COLO829 (cell line): ENCODE measurements at places on chromosomes 3 and 15.
A peak's percentile ranks its signal among the peaks of the same experiment; 100 is the strongest.

DNA sequence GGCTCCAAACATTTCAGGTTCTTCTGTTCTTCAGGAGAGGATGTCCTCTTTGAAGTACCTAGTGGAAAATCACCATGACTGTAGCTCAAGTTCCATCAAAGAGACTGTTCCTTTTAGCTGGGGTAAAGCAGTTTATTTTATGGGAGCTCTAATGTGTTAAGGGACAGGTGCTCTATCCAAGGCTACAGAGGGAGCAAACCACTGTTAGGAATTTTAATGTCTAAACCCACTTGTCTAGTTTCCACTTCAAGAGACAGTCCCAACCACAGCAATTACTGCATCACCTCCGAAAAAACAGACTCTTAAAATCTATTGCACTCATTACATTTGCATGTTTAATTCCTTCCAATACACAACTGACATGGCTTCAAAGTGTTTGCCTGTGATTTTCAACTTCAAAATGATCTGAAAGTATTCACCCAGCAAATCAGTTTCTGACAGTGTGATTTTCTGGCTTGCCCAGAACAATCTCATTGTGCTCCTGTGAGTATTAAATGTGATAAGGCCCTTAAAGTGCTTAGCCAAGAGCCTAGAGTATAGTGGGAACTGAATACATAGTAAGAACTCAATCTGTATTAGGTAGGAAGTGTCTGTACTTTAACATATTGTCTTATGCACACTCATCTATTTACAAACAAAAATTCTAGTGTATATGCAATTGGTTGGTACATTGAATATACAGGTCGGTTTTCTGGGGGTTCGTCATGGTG, 266.5 kb upstream of the CCDC54 start:
- DNase-seq: no peak

GRCh38 chr15:44157679-44158078, 37.4 kb downstream of the FRMD5 start:
- peak; percentile 59 for DNase-seq

DNA sequence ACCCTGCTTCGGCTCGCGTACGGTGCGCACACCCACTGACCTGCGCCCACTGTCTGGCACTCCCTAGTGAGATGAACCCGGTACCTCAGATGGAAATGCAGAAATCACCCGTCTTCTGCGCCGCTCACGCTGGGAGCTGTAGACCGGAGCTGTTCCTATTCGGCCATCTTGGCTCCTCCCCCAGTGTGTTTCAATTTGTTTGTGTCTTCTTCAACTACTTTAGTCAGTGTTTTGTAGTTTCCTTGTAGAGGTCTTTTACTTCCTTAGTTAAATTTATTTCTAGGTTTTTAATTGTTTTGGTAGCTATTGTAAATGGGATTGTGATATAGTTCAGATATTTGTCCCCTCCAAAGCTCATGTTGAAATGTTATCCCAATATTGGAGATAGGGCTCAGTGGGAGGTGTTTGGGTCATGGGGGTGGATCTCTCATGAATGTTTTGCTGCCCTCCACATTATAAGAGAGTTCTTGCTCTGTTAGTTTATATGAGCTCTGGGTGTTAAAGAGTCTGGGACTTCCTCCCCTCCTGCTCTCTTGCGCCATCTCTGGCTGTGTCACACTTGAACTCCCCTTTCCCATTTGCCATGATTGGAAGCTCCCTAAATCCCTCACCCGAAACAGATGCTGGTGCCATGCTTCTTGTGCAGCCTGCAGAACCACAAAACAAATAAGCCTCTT, 304.4 kb downstream of the DOCK3 start:
- DNase-seq: no peak

DNA sequence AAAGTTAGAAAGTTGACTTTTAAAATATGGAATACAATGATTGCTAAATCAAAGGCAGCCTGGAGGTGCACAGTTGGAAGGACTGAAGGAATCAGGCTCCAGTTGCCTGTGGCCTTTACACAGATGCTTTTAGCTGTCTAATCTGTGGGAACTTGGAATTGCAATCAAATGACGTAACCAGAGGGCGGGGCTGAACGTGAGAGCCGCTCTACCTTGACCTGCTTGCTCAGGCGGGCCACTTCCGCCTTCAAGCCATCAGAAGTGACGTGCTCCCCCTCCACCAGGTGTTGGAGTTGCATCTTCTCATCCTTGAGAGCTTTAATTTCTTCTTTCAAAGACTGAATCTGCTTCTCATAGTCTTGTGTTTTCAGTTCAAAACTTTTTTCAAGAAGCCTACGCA, 37.7 kb upstream of the GNB5 start:
- no peak for DNase-seq

DNA sequence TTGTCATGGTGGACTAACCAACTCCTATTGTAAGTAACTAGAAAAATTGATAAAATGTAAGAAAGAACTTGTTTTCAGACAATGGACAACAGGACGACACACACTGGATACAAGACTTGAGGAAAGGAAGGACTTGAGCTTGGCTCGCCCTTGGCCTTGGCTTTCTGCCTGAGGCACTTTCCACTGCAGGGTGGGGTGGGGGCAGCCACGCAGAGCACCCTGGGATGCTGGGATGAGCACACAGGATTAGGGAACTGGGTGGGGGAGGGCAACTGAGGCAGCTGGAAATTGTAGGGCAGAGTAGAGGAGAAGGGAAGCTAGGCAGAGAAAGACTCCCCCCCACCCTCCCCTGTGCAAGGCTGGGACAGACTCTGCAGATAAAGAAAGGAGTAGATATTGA, 25.5 kb upstream of the HHATL start:
- DNase-seq: no peak

DNA sequence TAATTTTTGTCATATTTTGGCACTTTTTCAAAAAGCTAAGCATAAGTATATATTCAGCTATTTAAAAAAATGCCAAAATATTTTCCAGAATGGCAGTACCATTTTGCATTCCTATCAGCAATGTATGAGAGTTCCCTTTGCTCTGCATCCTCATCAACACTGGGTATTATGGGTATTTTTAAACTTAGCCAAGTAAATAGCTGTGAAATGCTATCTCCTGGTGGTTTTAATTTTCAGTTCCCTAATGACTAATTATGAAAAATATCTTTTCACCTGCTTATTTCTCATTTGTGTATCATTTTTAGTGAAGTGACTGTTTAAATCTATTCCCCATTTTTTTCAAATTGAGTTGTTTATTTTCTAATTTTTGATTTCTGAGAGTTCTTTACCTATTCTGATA, 199.7 kb upstream of the NECTIN3 start:
- no peak for DNase-seq

DNA sequence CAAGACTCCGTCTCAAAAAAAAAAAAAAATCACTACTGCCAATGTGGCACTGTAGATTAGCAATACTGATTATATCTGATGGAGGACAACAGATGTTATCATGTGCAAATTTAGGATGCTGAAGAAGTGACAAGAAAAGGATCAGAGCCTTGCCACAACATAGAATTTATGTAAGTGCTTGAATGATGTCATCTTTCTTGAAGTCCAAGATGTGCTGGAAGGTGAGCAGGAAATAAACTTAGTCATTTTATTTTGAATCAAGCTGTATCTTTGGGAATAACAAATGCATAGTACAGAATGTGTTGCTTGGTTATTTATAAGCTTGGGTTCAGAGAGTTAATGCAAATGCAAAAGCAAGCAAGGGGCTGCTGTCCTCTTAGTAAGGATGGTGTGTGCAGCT, 47.1 kb downstream of the IL12A start:
- no peak for DNase-seq

DNA sequence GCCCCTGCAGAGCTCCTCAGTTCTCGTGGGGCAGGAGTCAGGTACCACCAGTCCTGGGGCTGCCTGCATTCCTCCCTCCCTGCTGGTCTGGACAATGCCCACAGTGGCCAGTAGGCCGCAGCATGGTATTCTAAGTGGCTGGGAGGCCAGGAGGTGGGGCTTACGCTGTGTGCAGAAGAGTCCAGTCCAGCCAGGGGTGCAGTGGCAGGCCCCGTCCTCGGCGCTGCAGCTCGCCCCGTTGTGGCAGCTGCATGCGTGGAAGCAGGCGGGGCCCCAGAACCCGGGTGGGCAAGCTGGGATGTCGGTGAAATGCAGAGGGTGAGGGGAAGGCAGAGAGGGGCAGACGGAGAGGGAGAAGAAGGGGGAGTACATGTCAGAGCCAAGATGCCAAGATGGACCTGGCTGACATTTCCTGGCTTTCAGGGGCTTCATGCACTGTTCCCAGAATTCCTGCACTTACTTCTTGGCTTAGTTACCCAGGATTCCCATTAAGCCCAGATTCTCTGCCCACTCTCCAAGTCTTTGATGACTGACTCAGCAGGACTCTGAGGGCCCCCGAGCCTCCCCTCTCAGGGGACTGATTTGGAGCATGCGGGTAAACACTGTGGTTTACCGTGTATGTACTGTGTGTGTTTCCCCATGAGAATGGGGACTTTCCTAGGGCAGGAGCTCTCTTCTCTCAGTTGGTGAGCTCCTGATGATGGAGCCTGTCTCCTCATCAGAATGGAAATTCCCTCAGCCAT, 47.5 kb downstream of the RAB11A start:
- DNase-seq: peak; percentile 28

- DNase-seq: no peak
Observed at GRCh38 chr15:75145027-75145841, 56.4 kb upstream of the C15orf39 start.

DNA sequence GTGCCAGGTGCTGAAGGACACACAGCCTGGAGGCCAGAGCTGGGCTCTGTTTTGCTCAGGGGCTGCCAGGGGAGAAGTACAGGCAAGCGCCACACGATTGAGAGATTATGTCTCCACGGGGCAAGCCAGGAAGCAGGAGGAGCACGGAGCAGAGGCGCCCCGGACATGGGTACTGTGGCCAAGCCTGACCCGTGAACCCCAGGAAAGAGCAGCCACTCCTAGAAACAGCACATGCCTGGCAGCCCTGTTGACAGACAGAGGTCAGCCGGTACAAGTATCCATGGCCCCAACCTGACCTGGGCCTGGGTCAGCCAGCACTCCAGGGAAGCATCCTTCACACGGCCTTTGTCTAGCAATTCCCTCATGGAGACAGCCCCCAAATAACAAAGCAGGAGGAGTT, 89.4 kb downstream of the ADAMTS17 start:
- DNase-seq: no peak
